ENCODE measurements at places on chromosomes 16 and 17.

DNA sequence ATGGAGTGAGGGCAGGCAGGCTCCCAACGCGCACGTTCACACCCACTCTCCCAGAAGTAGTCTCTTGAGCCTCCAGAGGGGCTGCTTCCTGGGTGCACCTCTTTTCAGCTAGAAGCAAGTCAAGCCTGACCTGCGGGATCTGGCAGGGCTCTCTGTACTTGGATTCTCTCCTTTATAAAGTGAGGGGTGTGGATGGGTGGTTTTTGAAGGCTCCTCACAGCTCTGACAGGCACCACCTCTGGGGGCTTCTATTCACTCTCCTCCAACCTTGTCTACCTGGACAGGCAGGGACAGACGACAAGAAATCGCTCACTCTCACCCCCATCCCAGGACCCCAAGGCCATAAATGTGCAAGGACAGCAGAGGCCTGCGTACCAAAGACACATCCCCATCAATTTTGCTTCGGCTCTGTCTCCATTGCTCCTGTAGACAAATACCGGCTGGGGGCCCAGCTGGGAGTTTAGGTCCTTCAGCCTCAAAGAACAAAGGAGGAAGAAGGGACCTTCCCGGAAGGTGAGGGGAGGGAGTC lies 814 bp upstream of the DYNLL2 start:
- DNase-seq: no peak

GRCh38 chr17:64441772-64442540 lies 7.0 kb upstream of the MILR1 start:
- DNase-seq: no peak

- no peak for DNase-seq
These were observed 102.2 kb downstream of the RAP1GAP2 start for GRCh38 chr17:2898255-2898926.

GRCh38 chr16:67987460-67988160 lies 7.3 kb upstream of the DPEP3 start:
- DNase-seq: no peak

DNA sequence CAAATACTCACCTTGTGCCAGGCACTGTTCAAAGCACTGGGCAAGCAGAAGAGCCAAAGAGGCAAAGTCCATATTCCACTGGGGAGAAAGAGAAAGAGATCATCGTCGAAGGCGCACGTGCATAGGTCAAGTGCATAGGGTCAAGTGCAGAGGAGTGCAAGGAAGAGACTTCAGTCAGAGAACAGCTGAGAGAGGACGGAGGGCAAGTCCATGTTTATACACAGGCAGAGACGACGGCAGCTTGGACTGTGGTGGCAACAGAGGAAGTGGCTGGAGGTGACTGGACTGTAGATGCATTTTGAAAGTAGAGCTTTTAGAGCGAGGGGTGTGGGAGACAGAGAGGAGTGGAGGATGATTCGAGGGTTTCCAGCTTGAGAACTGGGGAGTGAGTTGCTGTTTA lies 74.7 kb upstream of the SDK2 start:
- DNase-seq: no peak

GRCh38 chr17:73371285-73371684 lies 59.5 kb upstream of the CDC42EP4 start:
- DNase-seq: no peak

GRCh38 chr17:37106049-37106448 lies 157.3 kb downstream of the AATF start:
- no peak for DNase-seq

DNA sequence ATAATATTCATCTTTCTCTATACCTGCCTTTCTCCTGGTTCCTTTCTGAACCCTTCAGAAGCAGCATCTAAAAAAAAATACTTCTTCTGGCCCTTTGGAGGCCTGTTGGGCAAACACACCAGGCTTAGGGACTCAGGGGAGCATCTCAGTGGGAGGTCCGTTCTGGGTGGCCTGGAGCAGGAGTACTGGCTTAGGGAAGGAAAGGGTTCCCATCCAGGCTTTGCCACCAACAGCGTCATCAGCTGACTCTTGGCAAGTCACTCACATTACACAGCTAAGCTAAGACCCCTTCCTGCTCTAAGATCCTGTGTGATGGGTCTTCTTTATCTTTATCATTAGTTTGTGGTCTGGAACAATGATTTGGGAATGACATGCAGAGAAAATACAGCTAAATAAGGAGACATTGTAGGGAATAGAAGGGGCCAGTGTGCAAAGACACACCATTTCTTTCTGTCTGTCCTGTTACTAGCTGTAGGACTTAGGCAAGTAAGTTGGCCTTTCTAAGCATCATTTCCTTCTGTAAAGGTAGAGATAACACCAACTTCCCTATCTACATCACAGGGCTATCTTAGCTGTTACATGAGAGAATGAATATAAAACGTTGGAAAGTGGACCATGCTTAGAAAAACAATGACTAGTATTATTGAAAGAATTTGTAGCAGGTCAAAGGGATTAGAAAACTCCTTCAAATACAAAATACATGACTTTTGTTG lies 9.9 kb downstream of the PCTP start:
- DNase-seq: no peak

Data from stimulated activated CD8-positive, alpha-beta memory T cell treated with anti-CD3 and anti-CD28 coated beads, Interleukin-15, amount 100 ng/mL, for 48 hours (primary cell).